Activated CD8-positive, alpha-beta memory T cell treated with anti-CD3 and anti-CD28 coated beads for 36 hours (primary cell): ENCODE measurements at places on chromosomes 13 and 19. TPM values are rescaled to one million over a fixed set of nuclear protein-coding genes. Genes with fewer than 3 reads are reported as not detected.

The DIRAS1 gene
- total RNA-seq = 0.17 TPM

The ZNF571 gene
- total RNA-seq = 1.7 TPM

The ZNF888 gene
- 3.6 TPM for total RNA-seq

The FFAR1 gene
- not detected for total RNA-seq

The TINCR gene
- total RNA-seq = 0.27 TPM

The FGF21 gene
- not detected for total RNA-seq

The DPF1 gene
- 0.65 TPM for total RNA-seq
